ENCODE measurements at places on chromosomes 2 and 18. TPM values are rescaled to one million over a fixed set of nuclear protein-coding genes. Genes with fewer than 3 reads are reported as not detected.

The ZBTB7C gene
- 3.4 TPM for total RNA-seq

The DLX1 gene
- 3.9 TPM for total RNA-seq

The GAL3ST2 gene
- not detected for total RNA-seq

The CCDC148 gene
- 0.65 TPM for total RNA-seq

The TCF7L1 gene
- not detected for total RNA-seq

The PPM1G gene
- 185 TPM for total RNA-seq

The TTR gene
- not detected for total RNA-seq

The ACTR2 gene
- total RNA-seq = 103 TPM

The PAX3 gene
- total RNA-seq = not detected

The DIPK1C gene
- 0.02 TPM for total RNA-seq

The AQP12A gene
- not detected for total RNA-seq

The FAM237A gene
- total RNA-seq = not detected

The ZSWIM2 gene
- not detected for total RNA-seq

The SLC38A11 gene
- total RNA-seq = not detected

The POTEE gene
- total RNA-seq = not detected

The MEP1B gene
- total RNA-seq = not detected

The RNF138 gene
- 40.6 TPM for total RNA-seq

The MRO gene
- not detected for total RNA-seq

The CIB4 gene
- not detected for total RNA-seq

The FMNL2 gene
- total RNA-seq = 37.5 TPM

The MAPK4 gene
- total RNA-seq = 0.07 TPM

The LYPD6 gene
- 40.4 TPM for total RNA-seq

The RMDN2 gene
- total RNA-seq = 11.3 TPM

The GCKR gene
- not detected for total RNA-seq

The CAPN14 gene
- total RNA-seq = not detected

The RNF144A gene
- 12.3 TPM for total RNA-seq

The ABCG5 gene
- total RNA-seq = not detected

The ONECUT2 gene
- total RNA-seq = 0.71 TPM

The DAPL1 gene
- total RNA-seq = not detected

The DCDC2C gene
- not detected for total RNA-seq

The TEX44 gene
- not detected for total RNA-seq

The GPR155 gene
- total RNA-seq = 2.4 TPM

The COL4A4 gene
- total RNA-seq = 0.41 TPM

The KLHL14 gene
- not detected for total RNA-seq

The XDH gene
- 0.19 TPM for total RNA-seq

The SP5 gene
- 2.1 TPM for total RNA-seq

The TDRD15 gene
- total RNA-seq = not detected

The MAL gene
- total RNA-seq = not detected

The NR4A2 gene
- 0.10 TPM for total RNA-seq

The CTAGE1 gene
- total RNA-seq = not detected

The CFAP53 gene
- 0.86 TPM for total RNA-seq

The KLHL41 gene
- total RNA-seq = not detected

The SEH1L gene
- 51.2 TPM for total RNA-seq

The MYCN gene
- not detected for total RNA-seq

The ZC3H8 gene
- 9.0 TPM for total RNA-seq

The EFR3B gene
- 2.2 TPM for total RNA-seq

The SPAG16 gene
- total RNA-seq = 57.0 TPM

The EPG5 gene
- total RNA-seq = 8.8 TPM

The KANSL1L gene
- 18.6 TPM for total RNA-seq

The HTR2B gene
- total RNA-seq = not detected

The B3GNT7 gene
- total RNA-seq = not detected
